ENCODE measurements at places on chromosomes 1 and 21.

- no peak for DNase-seq
Observed at GRCh38 chr1:178096421-178096820, 2.5 kb downstream of the RASAL2 start.

GRCh38 chr1:40808444-40808843 is 24.9 kb downstream of the KCNQ4 start:
- DNase-seq, result no peak

- peak; percentile 3 for DNase-seq
Observed at GRCh38 chr1:24609949-24610517, 33.1 kb upstream of the SRRM1 start.

GRCh38 chr1:203440771-203441170 is 34.8 kb upstream of the PRELP start:
- no peak for DNase-seq

DNA sequence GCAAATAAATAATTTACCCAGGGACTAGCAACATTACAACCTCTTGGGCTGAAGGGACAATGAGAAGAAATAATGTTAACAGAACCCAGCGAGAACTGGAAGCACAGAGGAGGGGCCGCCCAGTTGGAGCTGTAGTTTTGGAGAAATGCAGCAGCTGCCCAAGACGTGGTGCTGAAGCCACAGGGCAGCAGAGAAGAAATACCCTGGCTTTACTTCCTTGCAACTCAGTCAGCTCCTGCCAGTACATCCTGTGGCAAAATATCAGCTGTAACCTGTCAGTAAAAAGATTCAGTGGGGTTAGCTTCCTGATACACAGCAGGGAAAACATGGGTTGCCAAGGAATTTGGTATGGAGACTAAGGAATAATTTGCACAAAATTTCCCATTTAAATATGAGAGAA is 283.6 kb upstream of the USP25 start:
- DNase-seq, result no peak

DNA sequence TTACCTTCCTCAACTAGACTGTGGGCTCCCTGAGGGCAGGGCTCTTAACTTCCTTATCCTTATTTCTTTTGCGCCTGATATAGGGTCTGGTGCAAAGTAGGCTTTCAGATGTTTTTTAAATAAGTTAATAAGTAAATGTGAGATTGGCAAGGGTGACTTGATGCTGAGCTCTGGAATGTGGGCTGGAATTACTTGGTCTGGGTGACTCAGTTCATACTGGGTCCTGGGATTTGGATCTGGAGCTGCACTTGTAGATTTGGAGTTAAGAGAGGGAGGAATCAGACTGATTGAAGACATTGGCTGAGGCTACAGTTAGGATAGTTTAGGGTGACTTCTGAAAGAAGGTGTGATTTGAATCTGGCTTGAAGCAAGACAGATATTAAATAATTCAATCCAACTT is 190.9 kb downstream of the GIPC2 start:
- DNase-seq, result no peak

GRCh38 chr1:193019442-193020026 is 39.6 kb downstream of the UCHL5 start:
- DNase-seq, result no peak

GRCh38 chr1:63010913-63011660 is 227.2 kb downstream of the ATG4C start:
- no peak for DNase-seq

DNA sequence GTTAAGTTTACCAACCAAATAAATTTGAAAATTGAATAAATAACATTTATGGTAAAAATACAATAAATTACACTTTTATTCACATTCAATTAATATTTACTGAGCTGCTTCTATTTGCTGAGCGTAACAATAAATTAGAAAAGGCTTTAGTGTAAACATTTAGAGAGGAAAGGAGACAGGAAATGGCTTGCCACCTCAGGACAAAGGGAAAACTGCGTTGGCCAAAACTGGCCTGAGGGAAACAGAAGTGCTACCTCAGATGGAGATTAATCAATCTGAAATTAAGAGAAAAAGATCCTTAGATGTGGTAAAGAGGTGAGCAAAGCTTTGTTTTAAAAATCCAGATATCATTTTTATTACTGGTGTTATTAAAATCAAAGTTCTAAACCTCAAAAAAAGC is 128.0 kb downstream of the SLC44A5 start:
- DNase-seq, result no peak

Data from activated CD8-positive, alpha-beta memory T cell treated with anti-CD3 and anti-CD28 coated beads for 24 hours (primary cell).